Epithelial cell of proximal tubule (primary cell): ENCODE measurements at places on chromosomes 7 and 10. TPM values are rescaled to one million over a fixed set of nuclear protein-coding genes. Genes with fewer than 3 reads are reported as not detected.

DNA sequence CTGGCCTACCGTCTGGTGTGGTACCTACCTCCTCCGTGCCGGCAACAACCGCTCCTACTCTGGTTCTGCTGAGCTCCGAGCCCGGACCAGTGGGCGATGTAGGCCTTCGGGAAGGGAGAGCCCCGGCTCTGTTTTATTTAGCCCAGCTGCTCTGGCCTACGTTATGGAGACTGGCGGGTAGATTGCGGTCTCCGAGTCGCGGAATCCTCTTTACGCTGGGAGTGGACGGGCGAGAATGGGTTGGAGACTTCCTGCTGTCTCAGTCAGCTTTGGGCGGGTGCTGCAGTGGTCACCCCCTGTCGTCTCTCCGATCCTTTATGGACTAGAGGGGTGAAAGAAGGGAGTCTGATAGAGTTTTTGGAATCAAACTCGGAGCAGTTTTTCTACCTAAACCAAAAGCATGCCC is 406 bp downstream of the CBLL1 start:
- DNase-seq = no peak

GRCh38 chr10:30488316-30488715 is 54.3 kb downstream of the MAP3K8 start:
- no peak for DNase-seq

Gene TRA2A
- total RNA-seq = 23.1 and 28.7 TPM in 2 replicates

- no peak for DNase-seq
These were observed 26.6 kb upstream of the AKR1D1 start for GRCh38 chr7:138049505-138050116.

Gene PFKP
- 377 and 402 TPM in 2 replicates for total RNA-seq

Gene STEAP4
- 0.52 and 0.80 TPM in 2 replicates for total RNA-seq

Gene CFAP43
- total RNA-seq = 0.14 and 0.46 TPM in 2 replicates

GRCh38 chr7:105776068-105776790 is 100.2 kb downstream of the ATXN7L1 start:
- DNase-seq = peak; percentile 60

DNA sequence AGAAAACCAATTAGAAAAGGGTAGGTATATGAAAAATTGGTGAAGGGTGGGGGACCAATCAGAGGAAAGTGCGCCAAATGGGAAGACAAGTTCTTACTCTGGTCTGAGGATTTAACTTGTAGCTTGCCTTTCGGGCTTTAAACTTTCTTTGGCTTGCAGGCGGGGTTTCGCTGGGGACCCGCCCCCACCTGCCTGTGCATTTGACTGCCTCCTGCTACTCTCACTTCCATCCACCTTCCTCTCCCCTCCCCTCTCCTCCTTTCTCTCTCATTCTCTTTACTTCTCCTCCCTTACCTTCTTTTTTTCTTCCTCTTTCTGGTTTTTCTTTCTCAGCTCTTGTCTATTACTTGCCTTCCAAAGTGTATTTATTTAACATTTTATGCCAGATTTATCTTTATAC is 278.8 kb downstream of the DNAJB9 start:
- no peak for DNase-seq

Gene CDHR1
- total RNA-seq = 1.1 and 2.5 TPM in 2 replicates

Gene CCL26
- not detected in 2 replicates for total RNA-seq
